ENCODE measurements at places on chromosomes 3 and 15.
A peak's percentile ranks its signal among the peaks of the same experiment; 100 is the strongest.

DNA sequence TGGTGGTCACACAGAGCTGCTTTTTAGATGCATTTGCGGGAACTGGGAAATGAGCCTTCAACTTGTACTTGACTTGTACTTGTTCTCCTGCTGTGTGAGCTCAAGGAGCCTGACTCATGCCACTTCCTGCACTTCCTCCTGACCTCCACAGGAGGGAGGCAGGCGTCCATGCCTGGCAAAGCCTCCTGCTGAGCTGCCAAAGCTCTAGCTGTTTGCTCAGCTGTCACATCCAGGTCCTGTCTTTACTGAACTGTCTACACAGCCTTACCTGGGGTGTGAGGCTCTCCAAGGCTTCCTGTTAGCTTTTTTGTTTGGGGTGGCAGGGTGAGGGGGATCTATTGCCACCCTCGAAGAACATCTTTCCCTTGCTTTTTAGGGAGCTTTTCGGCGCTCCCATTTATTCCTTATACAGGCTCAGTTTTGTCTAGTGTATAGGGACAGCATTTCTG, 6.4 kb downstream of the THPO start:
- DNase-seq: peak; percentile 39

DNA sequence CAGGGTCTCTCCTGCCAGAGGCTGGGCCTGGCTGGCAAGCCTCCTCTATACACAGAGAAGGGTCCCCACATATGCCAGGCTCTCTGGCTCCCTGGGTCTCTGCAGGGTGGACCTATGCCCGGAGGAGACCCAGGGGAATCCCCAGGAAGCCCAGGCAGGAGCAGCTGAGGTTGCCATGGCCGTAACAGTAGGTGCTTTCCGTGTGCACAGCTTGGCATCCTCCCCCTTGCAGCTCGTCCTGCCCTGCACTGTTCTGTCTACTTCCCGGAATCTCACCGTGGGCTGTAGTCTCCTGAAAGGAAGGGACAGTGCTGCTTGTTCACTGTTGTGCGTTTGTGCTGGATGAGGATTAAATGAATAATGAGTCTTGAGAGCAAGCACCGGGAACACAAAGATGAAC, 47.8 kb downstream of the DAPK2 start:
- DNase-seq: no peak

DNA sequence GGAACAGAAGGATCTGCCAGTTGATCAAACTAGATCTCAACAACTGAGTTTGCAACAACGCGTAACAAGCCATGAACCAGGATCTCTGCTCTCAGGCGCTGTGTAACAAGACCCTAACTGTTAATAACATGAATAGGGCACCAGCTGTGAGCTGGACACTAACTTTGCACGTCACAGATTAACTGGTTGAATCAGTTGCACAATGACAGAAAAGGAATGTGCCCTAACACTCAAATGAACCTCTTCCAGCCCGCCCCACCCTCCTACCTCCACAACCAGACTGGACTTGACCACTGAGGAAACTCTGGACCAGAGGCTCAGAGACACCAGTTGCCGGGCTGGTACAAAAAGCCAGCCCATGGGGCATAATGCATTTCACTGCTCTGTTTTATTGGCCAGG, 34.3 kb downstream of the MCF2L2 start:
- DNase-seq: no peak

- DNase-seq: no peak
These were observed 64.2 kb downstream of the ST3GAL6 start for GRCh38 chr3:98827221-98827920.

DNA sequence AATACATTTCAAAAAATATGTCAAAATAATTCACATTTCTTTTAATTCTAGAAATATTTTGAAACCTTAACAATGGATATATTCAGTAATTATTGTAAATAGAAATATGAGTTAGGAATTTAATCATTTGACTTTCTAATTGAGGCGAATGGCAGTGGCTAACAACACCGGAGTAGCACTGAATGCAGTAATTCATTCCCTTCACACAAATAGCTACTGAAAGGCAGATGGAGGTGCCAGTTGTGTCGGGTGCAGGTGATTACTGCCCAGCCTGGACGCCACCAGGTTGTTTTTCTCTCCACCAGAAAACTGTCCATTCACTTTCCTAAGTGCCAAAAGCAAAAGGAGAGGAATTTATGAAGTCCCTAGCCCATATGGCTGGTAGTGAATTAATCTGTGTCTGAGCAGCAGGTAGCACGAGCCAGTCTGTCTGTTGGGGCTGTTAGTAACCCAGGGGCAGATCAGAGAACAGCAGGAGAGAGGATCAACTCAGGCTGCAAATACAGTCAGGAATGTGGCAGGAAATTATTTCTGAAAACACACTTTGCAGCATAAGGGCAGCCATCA, 79.3 kb upstream of the GMNC start:
- DNase-seq: no peak

- DNase-seq: no peak
These were observed at the start of gene MAGEL2 for GRCh38 chr15:23647421-23648370. MAGEL2 (minus strand) TSS chr15:23647867; CDS start chr15:23647742, 125 bp downstream.

DNA sequence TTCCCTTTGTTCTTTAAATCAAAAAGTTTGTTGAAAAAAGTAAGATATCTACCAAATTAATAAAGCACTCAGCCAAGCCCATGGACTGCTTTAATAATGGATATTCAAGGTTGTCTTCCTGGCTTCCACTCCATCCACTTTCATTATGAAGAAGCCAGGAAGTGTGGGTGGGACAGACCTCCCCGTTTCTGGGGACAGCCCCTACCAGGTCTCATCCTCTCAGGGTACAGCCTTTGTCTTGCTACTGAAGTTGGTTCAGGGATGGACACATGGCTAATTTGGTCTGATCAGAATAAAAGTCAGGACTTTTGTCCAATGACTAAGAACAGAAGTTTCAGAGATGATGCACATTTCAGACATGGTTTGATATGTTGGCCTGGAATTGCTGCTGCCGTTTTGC, 32.6 kb downstream of the CCNB2 start:
- DNase-seq: no peak

- DNase-seq: no peak
These were observed 7.5 kb downstream of the HDGFL3 start for GRCh38 chr15:83200162-83200561.

DNA sequence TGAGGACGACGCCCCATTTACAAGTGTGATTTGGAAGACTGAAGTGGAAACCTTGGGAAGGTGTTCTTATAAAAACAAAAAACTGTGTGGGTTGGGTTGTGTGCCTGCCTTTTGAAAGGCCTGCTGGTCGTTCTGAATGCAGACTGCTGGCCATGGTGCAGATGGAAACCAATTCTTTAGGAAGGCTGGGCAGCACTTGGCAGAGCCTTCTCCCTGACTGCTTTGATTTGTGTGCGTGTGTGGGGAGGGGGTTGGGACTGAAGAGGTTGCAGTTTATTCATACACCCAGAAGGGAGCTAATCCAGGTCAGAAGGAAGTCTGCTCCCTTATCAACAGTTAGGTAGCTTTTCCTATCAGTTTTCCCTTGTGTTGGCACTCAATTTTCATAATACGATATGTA, 288.7 kb downstream of the SOX2 start:
- DNase-seq: no peak

- no peak for DNase-seq
These were observed 487.2 kb upstream of the ATP11B start for GRCh38 chr3:182305881-182306665.

- DNase-seq: no peak
These were observed 54.3 kb downstream of the NTRK3 start for GRCh38 chr15:88202231-88202630.

DNA sequence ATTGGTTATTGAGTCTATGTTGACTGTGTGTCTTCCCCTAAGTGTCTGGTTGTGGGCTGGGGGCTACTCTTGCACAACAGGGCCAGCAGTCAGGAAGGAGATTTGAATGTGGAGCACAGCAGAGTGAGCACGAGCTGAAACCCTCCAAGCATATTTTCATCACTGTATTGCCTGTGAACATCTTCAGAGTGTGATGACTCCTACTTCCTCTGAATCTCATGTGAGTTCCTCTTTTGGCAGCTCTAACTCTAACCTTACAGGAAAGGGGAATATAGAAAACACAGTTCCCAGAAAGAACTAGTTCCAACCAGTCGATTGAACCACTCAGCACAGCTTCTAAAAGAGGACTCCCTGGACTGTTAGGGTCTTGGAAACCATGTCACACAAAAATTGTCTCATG, 211.6 kb downstream of the RAP2B start:
- no peak for DNase-seq

All from stimulated activated CD8-positive, alpha-beta memory T cell treated with anti-CD3 and anti-CD28 coated beads, Interleukin-7, amount 100 ng/mL, for 48 hours (primary cell).